ENCODE measurements at places on chromosomes 12 and 14.

DNA sequence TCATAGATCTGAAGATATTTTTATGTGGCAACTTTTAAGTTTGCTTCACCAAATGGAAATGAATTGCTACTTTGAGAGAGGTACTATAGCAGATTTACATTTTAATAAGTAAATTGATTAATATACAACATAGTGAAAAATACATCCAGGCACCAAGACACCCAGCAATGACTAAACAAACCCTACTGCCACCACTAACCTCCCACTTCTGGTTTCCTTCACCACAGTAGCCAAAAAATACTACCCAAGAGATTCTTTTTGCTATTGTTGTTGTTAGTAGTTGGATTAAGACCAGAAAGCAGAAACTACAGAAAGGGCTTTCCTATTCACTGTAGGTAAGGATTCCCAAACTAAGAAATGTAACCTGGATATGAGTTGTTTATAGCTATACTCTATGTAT lies 54.1 kb downstream of the COCH start:
- DNase-seq = no peak

- no peak for DNase-seq
Observed at GRCh38 chr12:92530706-92531105, 172.1 kb upstream of the PLEKHG7 start.

- DNase-seq = no peak
Observed at GRCh38 chr14:55592436-55592835, 12.4 kb downstream of the KTN1 start.

DNA sequence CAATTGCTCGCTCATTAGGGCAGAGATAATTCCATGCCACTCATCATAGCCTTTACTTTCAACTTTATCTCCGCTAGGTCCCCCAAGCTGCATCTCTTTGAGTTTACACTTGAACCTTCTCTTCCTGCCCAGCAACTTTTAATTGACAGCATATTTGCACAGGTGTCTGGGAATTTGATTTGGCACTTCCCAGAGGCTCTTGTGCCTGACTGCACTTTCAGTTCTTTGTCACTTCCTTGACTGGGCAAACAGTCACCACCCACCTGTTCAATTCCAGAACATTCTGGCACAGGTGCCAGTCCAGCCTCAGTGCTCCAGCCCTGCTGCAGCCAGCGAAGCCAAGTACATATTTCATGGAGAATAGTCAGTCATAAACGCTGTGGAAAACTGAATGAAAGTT lies 110.1 kb upstream of the LRIG3 start:
- DNase-seq = no peak

GRCh38 chr12:89875225-89875624 lies 166.6 kb upstream of the ATP2B1 start:
- DNase-seq = no peak

GRCh38 chr12:32497864-32498263 lies 98.5 kb downstream of the FGD4 start:
- no peak for DNase-seq

DNA sequence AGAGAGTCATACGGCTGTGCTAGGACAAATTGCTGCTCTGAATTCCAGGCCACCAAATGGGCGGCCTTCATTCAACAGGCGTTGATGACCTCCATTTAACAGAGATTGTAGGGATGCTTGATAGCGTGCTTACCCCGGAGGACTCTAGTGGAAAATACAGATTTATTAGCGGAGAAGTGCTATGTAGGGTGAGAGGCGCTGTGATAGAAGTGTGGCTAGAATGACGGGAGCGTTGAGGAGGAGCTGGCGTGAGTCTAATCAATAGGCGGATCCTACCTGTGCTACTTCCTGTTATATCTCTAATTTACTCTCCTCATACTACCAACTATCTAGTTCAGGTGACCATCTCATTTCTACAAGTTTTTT lies 668 bp downstream of the MRPS35 start:
- DNase-seq = no peak

GRCh38 chr12:52005903-52006703 lies 643 bp upstream of the TAMALIN start:
- DNase-seq = no peak

DNA sequence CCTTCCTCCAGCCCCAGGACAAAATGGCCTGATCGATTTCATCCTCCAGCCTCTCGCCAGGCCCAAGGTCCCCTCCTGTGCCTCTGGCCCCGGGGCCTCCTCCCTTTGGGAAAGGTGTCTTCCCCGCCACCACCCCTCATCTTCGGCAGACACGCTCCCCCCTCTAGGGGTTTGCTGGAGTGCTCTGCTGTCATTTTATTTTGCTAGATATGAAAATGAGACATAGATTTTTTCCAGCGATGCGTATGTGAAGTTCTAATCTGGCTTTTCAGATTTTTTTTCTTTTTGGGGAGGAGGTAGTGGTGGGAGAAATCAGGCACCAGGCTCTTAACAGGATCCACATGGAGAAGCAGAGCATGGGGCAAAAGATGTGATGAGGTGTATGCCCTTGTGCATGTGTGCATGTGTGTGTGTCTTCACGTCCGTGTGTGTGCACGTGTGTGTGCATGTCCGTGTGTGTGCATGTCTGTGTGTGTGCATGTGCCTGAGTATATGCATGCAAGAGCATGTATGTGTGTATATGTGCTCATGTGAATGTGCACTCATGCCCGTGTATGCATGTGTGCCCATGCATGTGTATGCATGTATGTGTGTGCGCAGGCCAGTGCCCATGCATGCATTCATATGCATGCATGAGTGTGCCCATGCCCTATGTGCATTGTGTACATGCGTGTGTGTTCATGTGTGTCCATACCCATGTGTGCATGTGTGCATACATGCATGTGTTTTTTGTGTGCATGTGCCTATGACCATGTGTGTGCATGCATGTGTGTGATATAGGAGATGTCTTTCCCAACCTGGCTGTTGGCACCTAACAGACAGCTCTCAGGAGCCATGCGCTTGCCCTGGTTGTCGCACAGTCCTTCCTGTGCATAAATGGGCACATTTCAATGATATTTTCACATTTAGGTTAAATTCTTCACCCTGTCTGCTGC lies 203.0 kb downstream of the RBM19 start:
- DNase-seq = no peak

DNA sequence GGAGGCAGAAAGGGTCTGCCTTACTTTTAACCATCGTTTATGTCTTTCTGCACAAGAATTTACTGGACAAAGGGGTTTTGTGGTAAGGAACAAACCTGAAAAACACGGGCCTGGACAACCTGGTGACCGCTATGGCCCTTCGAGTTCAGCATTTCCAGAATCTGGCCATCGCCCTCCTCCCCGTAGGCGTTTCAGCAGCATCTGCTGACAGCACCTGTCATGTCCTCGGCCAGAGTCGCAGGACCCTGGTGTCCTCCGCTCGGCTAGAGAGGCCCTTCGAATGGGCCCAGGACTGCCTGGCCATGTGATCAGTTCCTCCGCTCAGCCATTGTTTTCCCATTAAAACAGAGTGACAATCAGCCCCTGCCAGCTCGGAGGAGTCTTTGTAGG lies 142.8 kb upstream of the FKBP4 start:
- DNase-seq = no peak

DNA sequence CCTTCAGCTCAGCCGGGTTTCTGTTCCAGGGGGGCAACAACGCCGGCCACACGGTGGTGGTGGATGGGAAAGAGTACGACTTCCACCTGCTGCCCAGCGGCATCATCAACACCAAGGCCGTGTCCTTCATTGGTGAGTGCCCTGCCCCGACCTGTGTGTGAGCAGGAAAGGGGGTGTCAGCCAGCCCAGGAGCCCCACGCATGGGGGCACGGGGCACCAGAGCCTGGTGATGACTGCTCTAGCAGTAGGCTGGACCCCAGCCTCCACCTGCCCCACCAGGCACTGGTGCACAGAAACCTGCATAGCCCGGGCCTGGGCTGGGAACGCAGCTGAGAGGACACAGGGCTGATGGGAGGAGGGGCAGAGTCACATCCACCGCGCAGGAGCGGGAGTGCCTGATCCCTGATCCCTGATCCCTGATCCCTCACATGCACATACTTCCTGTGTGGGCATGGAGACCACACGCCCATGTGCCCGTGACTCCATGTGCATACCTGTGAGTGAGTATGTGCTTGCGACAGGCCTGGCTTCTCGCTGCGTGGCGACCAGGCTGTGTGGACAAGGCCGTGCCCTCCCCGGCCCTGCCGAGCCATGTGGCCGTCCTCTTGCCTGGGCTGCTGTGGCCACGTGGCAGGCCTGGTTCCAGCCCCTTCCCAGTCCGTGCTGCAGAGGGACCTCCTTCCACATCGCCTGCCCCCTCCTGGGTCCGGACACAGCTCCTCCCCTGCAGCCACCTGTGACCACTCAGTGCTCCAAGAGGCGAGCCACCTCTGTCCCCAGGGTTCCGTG lies 11.2 kb downstream of the ADSS1 start:
- DNase-seq = no peak

- DNase-seq = no peak
Observed at GRCh38 chr12:39884616-39885125, 221.2 kb downstream of the SLC2A13 start.

DNA sequence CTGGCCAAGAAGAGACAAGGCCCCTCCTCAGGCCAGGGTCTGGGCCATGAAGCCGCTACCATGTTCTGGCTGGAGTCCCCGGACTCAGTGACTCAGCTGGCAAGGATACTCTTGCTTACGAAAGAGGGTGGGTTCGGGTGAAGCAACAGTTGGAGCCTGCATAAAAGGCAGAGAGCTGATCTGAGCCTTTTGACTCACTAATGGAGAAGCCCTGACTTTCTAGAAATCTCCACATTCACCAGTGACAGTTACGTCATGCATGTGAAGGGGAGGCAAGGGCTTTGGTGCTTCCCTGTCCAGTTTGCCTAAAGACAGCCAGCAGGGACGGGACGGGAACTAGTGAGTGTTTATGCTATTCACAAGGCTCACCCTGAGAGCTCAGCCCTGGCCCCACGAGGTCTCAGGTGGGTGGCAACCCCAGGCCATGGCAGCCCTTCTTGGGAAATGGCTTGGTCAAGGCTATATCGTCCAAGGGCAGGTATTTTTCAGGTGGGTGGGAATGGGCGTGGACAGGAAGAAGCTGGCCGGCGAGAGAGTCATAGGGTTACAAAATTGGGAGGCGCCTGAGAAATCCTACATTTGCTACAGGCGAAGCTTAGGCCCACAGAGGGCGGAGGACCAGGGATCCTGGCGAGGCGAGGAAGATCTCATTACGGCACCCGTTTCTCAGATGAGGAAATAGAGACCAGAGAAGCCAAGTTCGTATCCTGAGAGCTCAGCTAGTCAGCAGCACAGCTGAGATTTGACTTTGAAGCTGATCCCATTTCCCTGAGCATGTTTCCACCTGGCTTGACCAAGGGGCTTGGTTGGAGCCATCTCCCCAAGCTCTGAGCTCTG lies 314.6 kb downstream of the BCL11B start:
- DNase-seq = no peak

DNA sequence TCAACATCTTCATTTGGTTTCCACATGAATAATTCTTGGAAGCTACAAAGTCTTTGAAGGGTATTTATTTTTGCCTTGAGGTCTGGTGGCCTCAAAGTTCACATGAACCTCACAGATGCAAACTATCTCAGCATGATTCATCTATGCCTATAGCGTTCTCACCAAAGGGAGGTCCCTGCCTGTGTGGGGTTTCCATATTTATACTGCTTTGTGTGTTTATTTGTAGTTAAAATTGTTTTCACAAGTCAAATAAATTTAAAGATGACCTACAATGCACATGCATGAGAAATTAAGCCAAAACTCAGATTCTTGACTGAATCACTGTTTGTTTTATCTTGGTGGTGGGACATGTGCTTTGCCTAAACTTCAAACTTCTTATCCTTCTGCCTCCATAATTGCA lies 176.7 kb downstream of the PPM1H start:
- no peak for DNase-seq

DNA sequence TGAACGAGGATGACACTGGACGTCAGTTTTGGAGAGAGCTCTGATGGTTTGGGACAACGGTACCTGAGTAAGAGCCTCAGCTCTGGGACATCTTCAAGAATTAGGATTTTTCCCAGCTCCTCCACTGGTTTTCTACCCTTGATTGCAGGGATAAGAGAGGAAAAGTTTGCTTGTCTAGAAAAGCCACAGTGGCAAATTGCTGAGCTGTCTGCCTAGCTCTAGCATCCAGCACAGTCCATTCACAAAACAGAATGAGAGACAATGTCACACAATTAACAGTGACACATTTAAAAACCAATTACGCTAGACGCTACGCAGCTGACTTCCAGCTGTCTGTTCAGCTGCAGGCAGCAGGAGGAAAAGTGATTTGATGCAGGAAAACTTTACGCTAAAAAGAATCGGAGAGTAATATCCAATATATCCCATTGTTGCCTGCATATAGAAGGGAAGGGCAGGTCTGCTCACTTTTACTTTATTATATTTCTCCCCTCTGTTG lies 168.1 kb upstream of the PRICKLE1 start:
- no peak for DNase-seq

DNA sequence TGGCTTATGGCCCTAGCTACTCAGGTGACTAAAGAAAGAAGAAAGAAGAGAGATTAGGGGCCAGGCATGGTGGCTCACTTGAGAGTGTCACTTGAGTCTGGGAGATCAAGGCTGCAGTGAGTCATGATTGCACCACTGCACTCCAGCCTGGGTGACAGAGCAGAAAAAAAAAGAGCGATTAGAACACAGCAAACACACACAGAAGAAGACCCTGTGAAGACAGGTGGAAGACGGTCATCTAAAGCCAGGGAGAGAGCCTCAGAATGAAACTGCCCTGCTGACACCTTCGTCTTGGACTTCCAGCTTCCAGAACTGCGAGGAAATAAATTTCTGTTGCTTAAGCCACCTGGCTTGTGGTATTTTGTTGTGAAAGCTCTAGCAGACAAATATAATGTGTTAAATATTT lies 17.5 kb upstream of the PPP1CC start:
- no peak for DNase-seq

DNA sequence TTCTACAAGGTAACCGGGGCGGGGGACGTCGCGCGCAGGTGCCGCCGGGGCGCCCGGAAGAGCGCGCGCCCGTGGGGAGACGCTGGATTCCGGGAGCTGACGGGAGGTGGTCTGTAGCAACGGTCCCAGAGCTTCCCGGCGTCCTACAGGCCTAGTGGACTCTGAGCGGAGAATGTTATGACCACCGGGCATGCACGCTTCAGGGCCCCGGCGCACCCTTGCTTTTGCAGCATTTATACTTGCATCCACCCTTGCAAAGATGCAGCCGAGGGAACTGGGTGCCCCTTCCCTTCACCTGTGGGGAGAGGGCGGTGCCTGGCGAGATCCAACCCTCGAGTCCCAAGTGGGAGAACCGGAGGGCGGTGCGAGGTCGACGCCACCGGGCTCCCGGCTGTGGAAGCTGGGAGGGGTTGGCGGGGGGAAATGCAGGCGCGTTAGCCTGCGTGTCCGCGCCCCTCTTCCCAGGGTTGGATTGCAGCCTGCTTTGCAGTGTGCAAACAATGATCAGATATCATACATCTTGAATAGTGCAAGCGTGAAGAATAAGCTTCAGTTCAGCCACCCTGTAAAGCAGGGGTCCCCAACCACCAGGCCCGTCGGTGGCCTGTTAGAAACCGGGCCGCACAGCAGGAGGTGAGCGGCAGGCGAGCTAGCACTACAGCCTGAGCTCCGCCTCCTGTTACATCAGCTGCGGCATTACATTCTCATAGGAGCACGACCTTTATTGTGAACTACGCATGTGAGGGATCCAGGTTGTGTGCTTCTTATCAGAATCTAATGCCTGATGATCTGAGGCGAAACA lies 576 bp downstream of the ERP29 start:
- DNase-seq = no peak

- DNase-seq = no peak
Observed at GRCh38 chr12:113152835-113153814, 3.6 kb downstream of the CFAP73 start.

GRCh38 chr12:55996201-55996714 lies 818 bp upstream of the SUOX start:
- no peak for DNase-seq
